Upper lobe of right lung (tissue), 1 donor: ENCODE measurements at places on chromosomes 4 and X.

DNA sequence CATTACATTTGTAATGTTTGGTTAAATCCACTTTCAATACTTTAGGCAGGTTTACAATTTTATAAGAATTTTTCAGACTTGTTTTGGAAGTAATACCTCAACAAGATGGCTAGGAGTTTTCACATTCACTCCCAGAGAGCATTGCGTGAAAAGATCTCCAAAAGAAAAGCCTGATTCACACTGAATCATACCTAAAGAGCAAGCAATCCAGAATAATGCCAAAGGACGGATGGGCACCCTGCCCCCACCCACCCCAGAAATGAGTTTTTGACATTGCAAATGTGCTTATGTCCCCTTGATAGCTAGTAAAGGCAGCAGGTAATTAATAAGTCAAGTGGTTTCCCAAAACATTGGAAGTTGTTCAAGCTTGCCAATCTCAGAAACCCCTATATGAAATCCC is 557.7 kb upstream of the TENM3 start:
- no peaks in the 10 kb centered on the region for H3K27me3 ChIP-seq
- DNase-seq: no peak
- H3K4me1 ChIP-seq: no peaks in the 10 kb centered on the region
- no peaks in the 10 kb centered on the region for H3K36me3 ChIP-seq
- H3K27ac ChIP-seq: no peak overlapping the region

GRCh38 chr4:16967722-16968121 is 69.3 kb upstream of the LDB2 start:
- no peak for DNase-seq
- H3K4me1 ChIP-seq: peaks cover 6% of the 10 kb centered on the region
- no peak overlapping the region for H3K4me3 ChIP-seq
- no peak overlapping the region for H3K27ac ChIP-seq
- no peaks in the 10 kb centered on the region for H3K36me3 ChIP-seq
- H3K27me3 ChIP-seq: no peaks in the 10 kb centered on the region

DNA sequence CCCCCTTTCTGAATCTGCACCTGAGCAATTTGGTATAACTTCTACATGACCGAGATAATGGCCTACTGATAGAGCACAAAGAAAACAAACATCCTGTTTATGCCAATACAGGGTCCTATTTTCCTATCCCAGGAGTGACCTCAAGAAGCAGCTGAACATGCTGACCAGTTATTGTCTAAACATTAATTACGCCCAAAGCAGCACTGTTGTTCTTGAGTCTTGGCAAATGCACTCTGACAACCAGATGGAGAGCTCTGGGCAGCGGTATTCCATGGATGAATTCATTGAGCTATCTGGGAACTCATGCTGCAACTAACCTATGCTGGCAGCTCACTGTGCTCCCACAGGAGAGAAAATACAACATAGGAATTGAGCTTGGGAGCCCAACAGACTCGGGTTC is 52.6 kb downstream of the PCYT1B start:
- H3K4me1 ChIP-seq: no peaks in the 10 kb centered on the region
- H3K4me3 ChIP-seq: no peak overlapping the region
- no peaks in the 10 kb centered on the region for H3K27me3 ChIP-seq
- H3K27ac ChIP-seq: no peak overlapping the region
- DNase-seq: no peak

DNA sequence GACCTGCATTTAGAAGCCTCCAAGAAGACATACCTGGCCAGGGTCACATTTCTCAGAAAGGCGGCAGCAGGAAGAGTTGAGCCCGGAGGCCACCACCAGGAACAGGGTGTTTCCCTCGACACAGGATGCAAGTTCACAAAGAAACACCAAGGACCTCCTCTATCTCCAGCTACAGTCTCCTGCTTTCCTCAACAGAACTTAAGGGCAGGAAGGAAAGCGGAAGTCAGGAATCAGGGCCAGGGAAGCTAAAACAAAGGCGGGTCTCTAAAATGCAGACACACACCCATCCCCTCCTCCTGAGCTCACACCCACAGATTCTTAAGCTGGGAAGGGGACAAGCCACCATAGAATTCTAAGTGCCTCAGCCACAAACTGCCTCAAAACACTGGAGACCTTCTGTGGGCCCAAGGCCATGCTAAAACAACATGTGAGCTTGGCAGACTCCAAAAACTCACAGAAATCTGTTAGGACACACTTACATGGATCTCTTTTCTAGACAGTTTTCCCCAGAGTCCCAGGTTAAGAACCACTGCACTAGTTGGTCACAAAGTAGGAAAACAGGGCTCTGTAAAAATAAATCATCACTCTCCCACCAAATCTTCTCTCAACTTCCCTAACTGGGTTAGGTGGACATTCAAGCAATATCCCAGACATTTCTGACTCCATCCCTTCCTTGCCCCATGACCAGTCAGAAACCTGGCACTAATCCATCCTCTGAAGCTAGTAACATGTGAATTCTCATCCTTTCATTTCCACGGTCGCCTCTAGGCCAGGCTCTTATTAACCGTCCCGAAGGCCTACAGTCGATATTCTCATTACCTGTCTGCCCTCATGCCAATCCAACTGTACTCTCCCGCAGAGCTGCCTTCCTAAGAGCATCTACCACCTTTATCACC is 163.2 kb downstream of the APBB2 start:
- H3K4me1 ChIP-seq: peaks cover 6% of the 10 kb centered on the region
- H3K27ac ChIP-seq: peak overlapping the region; percentile 63
- DNase-seq: no peak
- H3K27me3 ChIP-seq: no peaks in the 10 kb centered on the region
- H3K4me3 ChIP-seq: peak overlapping the region; percentile 30

DNA sequence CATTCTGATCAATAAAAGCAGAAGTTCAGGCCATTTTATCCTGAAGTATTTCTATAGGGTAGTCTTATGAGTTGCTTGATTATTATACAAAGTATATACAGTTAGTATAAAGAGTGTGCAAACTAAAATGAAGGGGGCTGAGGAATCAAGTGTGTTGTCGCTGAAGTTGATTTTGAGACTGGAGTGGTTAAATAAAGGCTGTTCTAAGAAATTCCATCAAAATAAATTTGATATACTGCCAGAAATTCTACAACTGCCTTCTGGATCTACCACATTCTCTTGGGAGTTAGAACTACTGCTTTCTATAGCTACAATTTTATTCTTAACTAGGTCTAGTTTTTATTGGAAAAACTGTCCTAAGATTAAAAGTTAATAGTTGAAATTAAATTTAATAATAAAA is 12.4 kb downstream of the EDNRA start:
- H3K27me3 ChIP-seq: no peaks in the 10 kb centered on the region
- H3K4me3 ChIP-seq: no peak overlapping the region
- H3K4me1 ChIP-seq: no peaks in the 10 kb centered on the region
- no peaks in the 10 kb centered on the region for H3K36me3 ChIP-seq

DNA sequence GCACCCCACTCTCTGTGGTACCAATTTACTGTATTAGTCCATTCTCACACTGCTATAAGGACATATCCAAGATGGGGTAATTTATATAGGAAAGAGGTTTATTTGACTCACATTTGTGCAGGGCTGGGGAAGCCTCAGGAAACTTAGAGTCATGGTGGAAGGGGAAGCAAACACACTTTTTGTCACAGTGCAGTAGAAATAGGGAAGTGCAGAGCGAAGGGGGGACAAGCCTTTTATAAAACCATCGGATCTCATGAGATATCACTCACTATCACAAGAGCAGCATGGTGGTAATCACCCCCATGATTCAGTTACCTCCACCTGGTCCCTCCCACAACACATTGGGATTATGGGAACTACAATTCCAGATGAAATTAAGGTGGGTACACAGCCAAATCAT is 766.9 kb upstream of the PCDH10 start:
- no peak overlapping the region for H3K27ac ChIP-seq
- no peak for DNase-seq
- no peaks in the 10 kb centered on the region for H3K27me3 ChIP-seq
- no peak overlapping the region for H3K4me3 ChIP-seq
- H3K36me3 ChIP-seq: no peaks in the 10 kb centered on the region
- H3K4me1 ChIP-seq: no peaks in the 10 kb centered on the region

DNA sequence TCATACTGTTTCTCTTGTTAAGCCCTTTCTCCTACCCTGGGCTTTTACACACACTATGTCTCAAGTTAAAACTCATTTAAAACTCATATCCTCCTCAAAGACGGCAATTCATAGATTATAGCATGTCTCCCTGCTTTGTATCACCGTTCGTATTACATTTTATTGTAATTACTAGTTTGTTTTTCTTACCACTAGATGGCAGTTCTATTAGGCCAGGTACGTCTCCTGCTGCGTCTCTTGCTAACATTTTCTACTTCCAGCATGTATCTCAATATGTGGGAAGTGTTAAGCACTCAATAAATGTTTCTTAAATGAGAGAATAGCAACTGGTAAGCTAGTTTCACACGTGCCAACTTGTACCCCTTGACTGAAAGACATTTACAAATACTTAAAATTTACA is 450.3 kb upstream of the PCDH7 start:
- DNase-seq: no peak
- no peaks in the 10 kb centered on the region for H3K27me3 ChIP-seq
- no peaks in the 10 kb centered on the region for H3K36me3 ChIP-seq
- H3K4me1 ChIP-seq: no peaks in the 10 kb centered on the region

DNA sequence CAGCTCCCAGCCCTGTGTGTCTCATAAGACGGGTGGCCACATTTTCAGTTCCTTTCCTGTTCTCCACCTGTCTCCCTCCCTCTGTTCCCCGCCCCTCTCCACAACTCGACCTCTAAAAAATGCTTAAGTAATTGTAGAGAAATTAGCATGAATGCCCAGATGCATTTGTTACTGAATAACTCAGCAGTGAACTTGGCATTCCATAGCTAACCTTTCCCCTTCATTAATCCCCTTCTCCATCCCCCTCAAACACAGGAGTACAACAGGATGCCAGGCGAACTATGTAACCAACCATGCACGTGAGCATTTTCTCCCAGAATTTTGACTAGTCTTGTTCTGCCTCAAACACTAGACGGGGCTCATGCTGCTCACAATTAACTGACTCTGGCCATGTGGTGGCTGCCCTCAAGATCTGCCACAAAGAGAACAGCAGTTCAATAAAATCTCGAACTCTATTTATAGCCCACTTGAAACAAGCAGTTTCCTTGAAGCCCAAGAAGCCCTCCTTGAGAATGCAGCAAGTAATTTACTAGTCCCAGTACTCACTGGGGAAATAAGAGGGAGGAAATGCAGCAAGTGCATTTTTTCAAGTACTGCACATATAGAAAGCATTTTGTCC is 351.2 kb downstream of the ARHGAP24 start:
- no peak overlapping the region for H3K4me3 ChIP-seq
- H3K27me3 ChIP-seq: no peaks in the 10 kb centered on the region
- DNase-seq: no peak
- H3K4me1 ChIP-seq: peaks cover 10% of the 10 kb centered on the region

- no peak overlapping the region for H3K27ac ChIP-seq
- H3K36me3 ChIP-seq: no peaks in the 10 kb centered on the region
These were observed 33.7 kb downstream of the ATP2B3 start for GRCh38 chrX:153551135-153551534.

- H3K27ac ChIP-seq: no peak overlapping the region
- no peaks in the 10 kb centered on the region for H3K4me1 ChIP-seq
- DNase-seq: no peak
- no peaks in the 10 kb centered on the region for H3K36me3 ChIP-seq
These were observed 57.7 kb downstream of the SOX3 start for GRCh38 chrX:140447150-140447549.

DNA sequence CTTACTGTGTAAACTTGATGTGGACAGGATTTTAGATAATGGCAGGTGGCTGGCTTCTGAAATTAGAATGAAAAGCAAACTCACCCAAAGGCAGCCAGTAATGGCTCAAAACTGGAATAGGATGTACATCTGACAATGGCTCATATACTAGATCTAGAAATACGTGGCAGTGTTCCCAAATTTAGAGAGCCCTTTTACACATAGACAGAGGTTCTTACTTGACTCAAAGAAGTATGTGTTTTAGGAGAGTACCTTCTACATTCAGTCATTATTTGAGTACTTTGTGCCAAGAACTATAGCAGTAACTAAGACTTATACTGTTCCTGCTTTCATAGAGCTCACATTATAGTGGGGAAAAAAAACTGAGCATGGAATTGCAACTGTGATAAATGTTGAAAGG is 48.0 kb downstream of the UBE2K start:
- no peaks in the 10 kb centered on the region for H3K27me3 ChIP-seq
- no peak overlapping the region for H3K27ac ChIP-seq
- peaks cover 21% of the 10 kb centered on the region for H3K36me3 ChIP-seq

- no peak overlapping the region for H3K4me3 ChIP-seq
- no peaks in the 10 kb centered on the region for H3K27me3 ChIP-seq
- no peak overlapping the region for H3K27ac ChIP-seq
- no peaks in the 10 kb centered on the region for H3K36me3 ChIP-seq
- no peak for DNase-seq
- no peaks in the 10 kb centered on the region for H3K4me1 ChIP-seq
These were observed 421.3 kb downstream of the BCOR start for GRCh38 chrX:39676434-39676833.

GRCh38 chr4:54233277-54233696 is 4.2 kb downstream of the PDGFRA start:
- DNase-seq: peak; percentile 92
- H3K36me3 ChIP-seq: no peaks in the 10 kb centered on the region
- peak overlapping the region; percentile 55 for H3K4me3 ChIP-seq
- peak overlapping the region; percentile 64 for H3K27ac ChIP-seq
- H3K27me3 ChIP-seq: peaks cover 45% of the 10 kb centered on the region
- peaks cover 19% of the 10 kb centered on the region for H3K4me1 ChIP-seq

- no peak for DNase-seq
- no peaks in the 10 kb centered on the region for H3K27me3 ChIP-seq
- no peaks in the 10 kb centered on the region for H3K36me3 ChIP-seq
- no peaks in the 10 kb centered on the region for H3K4me1 ChIP-seq
- no peak overlapping the region for H3K4me3 ChIP-seq
These were observed 495.2 kb downstream of the MID1IP1 start for GRCh38 chrX:39296472-39296871.

GRCh38 chr4:101020956-101021355 is 326.4 kb downstream of the PPP3CA start:
- H3K4me3 ChIP-seq: no peak overlapping the region
- peak overlapping the region; percentile 4 for H3K27ac ChIP-seq
- no peaks in the 10 kb centered on the region for H3K27me3 ChIP-seq
- peaks cover 11% of the 10 kb centered on the region for H3K4me1 ChIP-seq

DNA sequence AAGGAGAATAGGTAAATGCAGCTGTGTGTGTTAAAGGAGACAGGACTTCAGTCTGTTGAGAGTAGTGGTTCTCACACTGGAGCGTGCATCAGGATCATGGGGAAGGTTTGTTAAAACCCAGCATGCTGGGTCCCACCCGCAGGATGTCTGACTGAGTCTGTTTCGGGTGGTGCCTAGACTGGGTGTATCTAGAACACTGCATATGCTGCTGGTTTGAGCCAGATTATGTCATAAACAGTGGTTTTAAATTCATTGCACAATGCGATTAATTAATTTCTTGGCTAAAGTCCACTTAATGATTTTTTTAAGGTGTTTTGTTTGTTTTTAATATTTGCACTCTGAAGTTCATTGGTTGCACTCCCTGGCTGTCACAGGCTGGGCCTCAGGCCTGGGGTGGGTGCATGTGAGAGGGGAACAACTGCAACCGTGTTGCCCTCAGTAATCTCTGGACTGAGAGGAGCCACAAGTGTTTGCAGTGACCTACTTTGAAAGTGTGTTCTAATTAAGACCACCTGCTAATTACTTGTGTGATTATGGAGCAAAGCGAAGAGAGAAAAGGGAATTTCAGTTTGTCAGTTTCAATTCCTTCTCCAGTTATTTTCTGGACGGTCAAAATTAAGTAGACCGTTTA is 8.3 kb downstream of the HCCS start:
- DNase-seq: no peak
- H3K4me3 ChIP-seq: no peak overlapping the region
- no peaks in the 10 kb centered on the region for H3K4me1 ChIP-seq
- H3K27ac ChIP-seq: no peak overlapping the region

GRCh38 chrX:11273544-11273943 is 19.7 kb upstream of the AMELX start:
- H3K36me3 ChIP-seq: no peaks in the 10 kb centered on the region
- H3K27ac ChIP-seq: no peak overlapping the region
- no peak overlapping the region for H3K4me3 ChIP-seq

GRCh38 chrX:13366698-13367097 is 46.8 kb upstream of the ATXN3L start:
- no peak overlapping the region for H3K27ac ChIP-seq
- H3K4me3 ChIP-seq: no peak overlapping the region
- no peaks in the 10 kb centered on the region for H3K36me3 ChIP-seq
